ENCODE measurements at places on chromosomes 4 and X.

GRCh38 chr4:126568652-126569570 lies 1063.8 kb upstream of the INTU start:
- DNase-seq: no peak

DNA sequence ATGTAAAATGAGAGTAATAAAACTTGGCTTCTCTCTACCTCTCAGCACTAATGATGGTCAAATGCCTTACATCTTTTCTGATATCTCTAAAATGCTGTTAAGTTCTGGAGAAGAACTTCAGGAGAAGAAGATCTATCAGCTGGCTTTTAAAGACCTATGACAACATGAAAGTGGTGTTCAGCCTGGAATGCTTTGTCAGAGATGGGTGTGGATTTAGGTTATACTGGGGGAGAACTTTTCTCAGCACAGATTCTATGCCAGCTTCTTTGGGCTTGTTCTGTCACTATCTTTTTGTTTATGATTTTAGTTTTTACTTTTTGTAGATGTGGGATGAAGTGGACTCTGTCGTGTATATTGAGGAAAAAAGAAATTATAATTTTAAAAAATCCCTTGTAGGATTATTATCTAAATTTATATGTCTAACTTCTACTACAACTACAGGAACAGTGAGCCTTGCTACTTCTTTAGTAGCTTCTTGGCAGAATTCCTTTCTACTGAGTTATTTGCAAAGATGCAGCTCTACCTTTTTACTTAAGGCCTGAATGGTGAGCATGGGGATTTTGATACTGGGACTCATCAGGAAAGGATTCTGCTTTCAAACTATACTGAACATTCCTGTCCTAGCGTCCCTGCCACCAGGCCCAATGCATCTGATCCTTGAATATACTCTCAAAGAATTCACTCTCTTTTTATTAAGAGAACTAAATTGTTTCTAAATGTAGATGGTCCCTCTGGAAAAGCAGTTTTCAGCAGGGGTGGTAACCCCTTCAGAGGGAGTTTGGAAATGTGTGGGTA lies 19.6 kb downstream of the CYP2U1 start:
- no peak for DNase-seq

GRCh38 chrX:153876112-153876491 lies 9.9 kb downstream of the L1CAM start:
- DNase-seq: no peak

DNA sequence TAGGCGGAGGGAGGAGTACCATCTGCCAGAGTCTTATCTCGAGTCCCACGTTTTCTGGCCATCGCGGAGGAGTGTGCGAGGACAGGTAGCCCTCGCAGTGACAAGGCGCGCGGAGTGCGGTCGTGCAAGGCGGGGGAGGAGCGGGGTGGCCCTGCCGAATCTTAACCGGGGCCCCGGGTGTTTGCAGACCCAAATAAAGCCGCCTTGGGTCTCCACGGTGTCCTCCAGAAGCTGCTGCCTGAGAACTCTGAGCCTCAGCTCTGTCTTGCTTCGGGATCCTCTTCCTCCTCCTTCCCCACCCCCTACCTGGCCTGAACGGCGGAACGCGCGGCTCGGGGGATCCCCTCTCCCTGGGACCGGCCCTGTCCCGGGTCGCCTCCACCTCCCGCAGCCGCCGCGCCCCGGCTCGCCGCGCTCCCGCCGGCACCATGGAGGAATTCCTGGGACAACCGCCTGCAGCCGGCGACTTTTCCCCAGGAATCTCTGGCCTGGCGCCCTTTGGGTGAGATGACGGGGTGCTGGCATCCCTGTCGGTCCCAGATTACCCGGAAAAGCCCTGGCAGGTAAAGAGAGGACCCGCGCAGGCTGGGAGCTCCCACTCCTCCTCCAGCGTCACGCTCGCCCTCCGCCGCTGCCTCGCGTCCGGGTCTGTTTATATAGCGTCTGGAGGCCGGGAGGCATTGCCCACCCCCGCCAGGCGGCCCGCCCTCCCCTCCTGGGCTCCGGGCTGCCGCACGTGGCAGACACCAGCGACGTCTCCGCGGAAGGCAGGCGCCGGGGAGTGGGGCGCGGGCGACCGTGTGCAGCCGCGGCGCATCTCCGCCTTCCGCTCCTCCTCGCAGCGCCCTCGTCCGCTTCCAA lies at the start of gene GALNTL6:
GALNTL6 (plus strand) TSS at position 740 of the 861 bp plus-strand sequence.
- DNase-seq: no peak

DNA sequence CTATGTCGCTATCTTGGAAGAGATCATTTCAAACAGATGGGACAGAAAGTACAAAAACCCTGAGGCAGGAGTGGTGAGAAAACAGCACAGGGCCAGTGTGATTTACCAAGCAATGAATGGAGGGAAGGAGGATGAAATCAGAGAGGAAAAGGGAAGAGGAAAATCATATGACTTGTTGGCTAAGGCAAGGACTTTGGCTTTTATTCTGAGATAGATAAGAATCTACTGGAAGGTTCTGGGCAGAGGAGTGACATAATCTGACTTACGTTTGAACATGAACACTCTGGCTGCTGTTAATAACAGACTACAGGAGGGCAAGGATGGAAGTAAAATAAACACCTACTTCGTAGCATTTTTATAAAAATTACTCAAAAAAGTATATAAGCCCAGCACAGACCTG lies 207.8 kb upstream of the SLC7A11 start:
- no peak for DNase-seq

- DNase-seq: no peak
These were observed 139.7 kb downstream of the MAML3 start for GRCh38 chr4:140014284-140014683.

DNA sequence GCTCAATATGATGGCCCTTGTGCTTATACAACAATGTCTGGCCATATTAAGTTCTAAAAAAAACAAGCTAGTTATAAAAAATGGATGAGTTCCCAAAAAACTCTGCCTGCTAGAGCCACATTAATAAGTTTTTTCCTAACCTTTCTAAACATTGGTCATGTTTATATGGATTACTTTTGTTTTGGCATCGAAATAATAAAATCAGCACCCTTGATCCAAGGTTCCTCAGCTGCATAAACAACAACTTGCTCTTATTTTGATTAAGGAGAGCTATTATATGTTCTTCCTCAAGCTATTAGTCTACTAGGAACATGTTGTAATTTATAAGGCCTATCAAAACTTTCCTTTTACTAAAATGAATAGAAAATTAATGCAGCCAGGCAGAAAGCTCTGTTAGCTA lies 48.4 kb downstream of the UNC5C start:
- no peak for DNase-seq

GRCh38 chr4:11503166-11503565 lies 74.5 kb upstream of the HS3ST1 start:
- DNase-seq: no peak

- no peak for DNase-seq
These were observed 83.2 kb upstream of the IL1RAPL2 start for GRCh38 chrX:104482757-104483156.

- no peak for DNase-seq
These were observed 164.0 kb downstream of the RNF150 start for GRCh38 chr4:140969296-140969695.

- no peak for DNase-seq
These were observed 63.7 kb upstream of the CAMK2D start for GRCh38 chr4:113825272-113825671.

- DNase-seq: no peak
These were observed 85.3 kb upstream of the LIMCH1 start for GRCh38 chr4:41452484-41453225.

- DNase-seq: no peak
These were observed 33.9 kb upstream of the AFAP1 start for GRCh38 chr4:7973545-7973981.

GRCh38 chrX:155747520-155747919 lies 133.6 kb upstream of the VAMP7 start:
- no peak for DNase-seq

DNA sequence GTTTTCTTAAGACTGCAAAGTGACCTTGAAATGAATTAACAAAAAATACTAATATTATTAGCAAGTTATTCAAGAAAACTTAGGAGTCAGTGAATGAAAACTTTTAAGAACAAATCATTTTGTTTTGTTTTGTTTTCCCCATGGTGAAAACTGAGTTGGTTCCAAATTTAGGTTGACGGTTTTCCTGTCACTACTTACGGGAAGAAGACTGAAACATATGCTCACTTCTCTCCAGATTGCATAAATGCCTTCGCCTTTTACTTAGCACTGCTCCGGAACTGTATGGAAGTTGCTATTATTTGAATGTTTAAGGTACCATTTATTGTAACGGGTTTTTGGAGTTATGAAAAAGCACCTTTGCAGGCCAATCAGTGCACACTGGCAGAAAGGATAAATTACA lies 42.8 kb downstream of the DOCK11 start:
- no peak for DNase-seq

DNA sequence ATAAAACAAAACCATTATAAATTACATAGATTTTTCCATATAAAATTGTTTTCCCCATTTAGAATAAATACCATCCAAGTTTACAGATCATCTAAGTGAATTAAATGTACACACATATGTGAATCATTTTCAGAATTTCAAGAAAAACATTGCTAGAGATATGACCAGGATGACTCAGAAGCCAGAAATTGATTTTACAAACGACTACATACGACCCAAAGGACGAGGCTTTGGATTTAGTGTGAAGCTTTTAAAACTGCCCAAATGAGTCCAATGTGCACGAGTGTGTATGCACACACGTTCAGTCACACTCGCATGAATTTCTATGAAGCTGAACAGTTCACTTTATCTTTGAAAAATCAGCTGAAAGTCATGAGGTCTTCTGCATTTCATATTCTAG lies 37.9 kb downstream of the MFAP3L start:
- no peak for DNase-seq

DNA sequence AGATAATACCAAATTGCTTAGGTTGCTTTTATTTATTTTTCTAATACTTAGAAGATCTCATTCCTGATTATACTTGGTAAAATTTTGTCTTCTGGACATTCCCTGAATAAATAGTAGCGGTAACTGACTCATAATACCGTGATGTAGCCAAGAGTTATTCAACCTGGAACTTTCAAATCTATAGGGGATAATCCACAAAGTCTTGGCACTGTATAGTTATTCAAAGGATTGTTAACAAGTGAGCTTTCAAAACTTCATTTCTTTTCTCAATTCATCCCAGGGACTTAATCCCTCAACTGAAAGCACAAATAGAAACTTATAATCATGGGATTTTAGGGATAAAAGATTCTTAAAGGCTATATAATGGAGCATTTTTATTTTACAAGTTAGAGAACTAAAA lies 1383.3 kb downstream of the FAM133A start:
- no peak for DNase-seq

GRCh38 chrX:68059469-68059868 lies 373.8 kb downstream of the OPHN1 start:
- no peak for DNase-seq

DNA sequence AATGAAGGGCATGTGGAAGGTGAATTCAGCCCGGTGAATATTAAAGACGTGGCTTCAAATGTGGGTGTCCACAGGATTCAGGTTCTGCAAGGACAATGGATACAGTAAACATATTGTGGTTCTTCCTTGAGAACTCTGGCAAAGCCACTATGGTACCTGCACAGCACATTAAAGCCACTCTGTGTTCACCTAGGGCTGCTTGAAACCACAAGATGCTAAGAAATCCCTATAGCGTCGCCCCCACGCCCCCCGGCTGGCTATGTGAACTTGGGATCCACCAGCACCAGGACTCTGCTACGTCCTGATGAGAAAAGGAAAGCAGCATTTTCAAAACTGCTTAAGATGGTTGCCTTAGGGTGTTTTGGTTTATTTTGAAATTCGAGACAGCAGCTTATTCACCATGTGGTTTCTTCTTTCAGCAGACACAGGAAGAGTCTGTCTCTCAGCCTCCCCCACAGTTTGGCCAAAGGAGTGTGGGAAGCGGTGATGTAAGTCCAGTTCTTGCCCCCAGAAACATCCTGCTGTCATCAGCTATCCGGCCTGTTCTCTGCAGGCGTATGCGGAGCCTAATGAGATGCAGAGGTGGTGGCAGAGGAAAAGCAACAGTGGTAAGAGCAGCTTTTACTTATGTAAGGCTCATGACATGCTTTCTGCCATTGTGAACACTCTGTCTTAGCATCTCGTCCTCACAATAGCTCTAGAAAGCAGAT lies 111.5 kb downstream of the AFAP1 start:
- DNase-seq: peak; percentile 44

DNA sequence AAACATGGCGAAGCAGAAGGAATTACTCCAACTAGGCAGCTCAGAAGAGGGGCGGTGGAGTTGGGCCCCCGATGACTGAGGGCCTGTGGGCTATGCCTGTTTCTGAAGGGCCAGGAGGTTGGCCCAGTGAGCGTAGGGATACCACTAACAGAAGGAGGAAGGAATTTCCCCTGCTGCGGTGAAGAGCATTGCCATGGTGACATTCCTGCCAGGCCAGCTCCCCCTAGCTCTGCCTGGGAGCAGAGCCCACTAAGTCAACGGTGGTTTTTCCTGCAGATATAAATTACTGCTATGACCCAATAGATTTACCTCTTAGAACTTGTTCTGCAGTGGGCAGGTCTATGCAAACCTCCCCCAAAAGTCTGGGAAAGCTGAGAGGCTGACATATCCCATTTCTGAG lies 28.9 kb upstream of the HMX1 start:
- DNase-seq: no peak

GRCh38 chr4:8607603-8608481 lies 15.3 kb downstream of the CPZ start:
- peak; percentile 4 for DNase-seq

GRCh38 chr4:122533841-122534240 lies 77.3 kb upstream of the IL2 start:
- DNase-seq: no peak

- peak; percentile 24 for DNase-seq
These were observed 26.3 kb downstream of the RTL5 start for GRCh38 chrX:72105436-72105835.

DNA sequence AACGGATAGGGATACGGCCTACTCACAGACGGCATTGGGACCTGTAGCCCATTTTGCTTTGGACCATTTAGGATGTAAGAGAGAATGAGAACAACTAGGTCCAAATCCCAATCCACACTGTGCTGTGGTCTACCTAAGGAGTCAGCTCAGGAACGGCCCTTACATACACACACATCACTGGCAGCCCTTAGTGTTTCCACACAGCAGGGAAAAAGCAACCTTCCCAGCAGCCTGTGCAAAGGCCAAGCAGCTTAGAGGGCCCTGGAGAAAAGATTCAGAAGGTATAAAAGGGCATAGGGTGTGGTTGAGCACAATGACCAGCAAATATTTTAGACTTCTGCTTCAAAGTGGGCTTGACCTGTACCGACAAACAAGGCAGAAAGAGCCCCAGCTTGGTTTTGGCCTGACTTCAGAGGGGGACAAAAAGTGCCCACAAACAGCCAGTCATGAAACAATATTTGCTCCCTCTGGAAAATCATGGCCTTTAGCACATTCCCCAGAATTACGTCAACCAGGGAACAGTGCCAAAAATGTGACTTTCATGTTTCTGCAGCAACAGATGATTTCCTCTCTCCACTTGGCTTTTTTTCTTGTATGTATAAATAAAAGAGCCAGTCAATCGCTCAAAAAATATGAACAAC lies 359.5 kb upstream of the FGF16 start:
- no peak for DNase-seq

DNA sequence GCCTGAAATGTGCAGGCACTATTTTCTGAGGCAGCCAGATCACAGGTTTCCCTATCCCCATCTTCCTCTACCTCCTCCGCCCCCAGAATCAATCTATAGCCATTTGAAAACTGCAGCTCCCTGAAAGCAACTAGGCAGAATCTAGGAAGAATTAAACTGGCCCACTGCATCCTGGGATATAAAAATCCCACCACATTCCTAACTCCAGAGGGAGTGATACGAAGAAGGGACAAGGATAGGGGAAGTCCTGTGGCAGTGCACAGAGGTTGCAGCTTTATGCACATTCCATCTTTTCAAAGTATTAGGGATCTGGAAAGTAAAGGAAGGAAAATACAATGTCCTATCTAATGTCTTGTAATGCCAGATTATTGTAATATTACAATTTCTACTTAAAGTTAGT lies 18.3 kb upstream of the HERC3 start:
- no peak for DNase-seq

- DNase-seq: no peak
These were observed 117.8 kb upstream of the ENPP6 start for GRCh38 chr4:184335520-184335919.

Data from stimulated activated CD8-positive, alpha-beta memory T cell treated with anti-CD3 and anti-CD28 coated beads, Interleukin-15, amount 100 ng/mL, for 4 hours (primary cell).